Lower lobe of right lung (tissue), 2 donors: ENCODE measurements at places on chromosomes 3 and 15. TPM values are rescaled to one million over a fixed set of nuclear protein-coding genes. Genes with fewer than 3 reads are reported as not detected.
A peak's percentile ranks its signal among the peaks of the same experiment; 100 is the strongest.

The PROK2 gene
- total RNA-seq = 7.4 TPM

The CGNL1 gene
- 46.0 TPM for total RNA-seq

The PCLAF gene
- total RNA-seq = 4.5 TPM

The VIPR1 gene
- 212 TPM for total RNA-seq

The ZNF621 gene
- total RNA-seq = 19.9 TPM

The ZBED2 gene
- 8.2 TPM for total RNA-seq

The IMPG2 gene
- 0.21 TPM for total RNA-seq

DNA sequence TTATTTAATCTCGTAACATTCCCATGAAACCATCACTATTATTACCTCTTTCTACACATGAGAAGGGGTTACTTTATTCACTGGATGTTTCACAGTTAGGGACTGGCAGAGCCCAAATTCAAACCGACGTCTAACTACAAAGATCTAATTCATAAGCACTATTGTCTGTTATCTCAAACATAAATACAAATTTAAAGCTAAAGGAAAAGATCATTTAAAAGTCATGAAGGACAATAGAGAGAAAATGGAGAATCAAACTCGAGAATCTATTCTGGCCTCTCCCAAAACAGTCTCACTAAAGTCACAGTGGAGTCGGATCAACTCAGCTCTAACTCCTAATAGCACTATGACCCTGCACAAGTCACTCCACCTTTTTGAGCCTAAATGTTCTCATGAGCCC lies 287.7 kb downstream of the ZIC4 start:
- DNase-seq = no peak

DNA sequence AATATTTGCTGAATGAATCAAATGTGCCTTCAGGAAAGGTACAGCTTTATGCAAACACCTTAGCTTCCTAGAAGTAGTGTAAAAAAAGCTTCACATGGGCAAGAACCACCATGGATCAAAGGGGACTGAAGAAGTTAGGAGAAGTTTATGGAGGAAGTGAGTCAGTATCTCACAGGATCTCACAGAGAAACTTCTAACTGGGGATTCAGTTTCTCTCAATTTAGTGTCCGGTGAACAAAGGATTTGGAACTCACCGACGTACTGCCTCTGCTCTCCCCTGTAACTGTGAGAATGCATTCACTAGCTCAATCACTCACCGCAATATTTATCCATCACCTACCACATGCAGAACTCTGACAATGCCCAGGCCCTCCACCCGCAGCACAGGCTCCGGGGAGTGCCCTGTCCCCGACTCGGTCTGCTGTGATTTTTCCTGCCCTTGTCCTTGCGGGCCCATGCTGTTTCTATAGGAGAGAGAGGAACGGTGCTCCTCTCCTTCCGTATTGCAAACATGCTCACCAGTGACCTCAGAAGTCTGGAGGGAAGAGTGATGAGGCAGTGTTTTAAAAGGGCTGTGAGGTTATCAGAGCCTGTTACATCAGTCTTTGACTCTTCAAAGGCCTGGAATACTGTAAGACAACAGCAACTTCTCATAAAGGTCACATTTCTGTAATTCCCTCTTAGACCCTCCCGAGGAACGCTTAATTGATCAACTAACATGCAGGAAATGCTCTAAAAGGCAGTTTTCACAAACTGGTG lies 222.5 kb upstream of the ICE2 start:
- no peak for DNase-seq

DNA sequence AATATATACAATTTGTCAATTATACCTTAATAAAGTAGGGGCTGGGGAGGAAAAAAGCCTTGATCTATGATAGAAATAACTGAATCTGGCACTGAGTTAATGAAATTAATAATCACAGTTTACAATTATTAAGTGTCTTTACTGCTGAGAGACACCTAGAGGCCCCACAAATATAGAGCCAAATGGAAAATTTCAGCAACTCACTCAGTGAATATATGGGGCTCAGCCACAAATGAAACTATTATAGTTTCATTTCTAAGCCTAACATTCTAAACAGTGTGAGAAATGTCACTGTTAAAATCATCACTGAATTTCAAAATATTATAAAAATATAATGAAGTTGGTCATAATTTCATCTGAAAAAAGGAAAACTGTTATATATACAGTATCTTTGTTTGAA lies 40.3 kb downstream of the GNB4 start:
- no peak for DNase-seq

GRCh38 chr15:39360452-39360851 lies 220.4 kb upstream of the THBS1 start:
- no peak for DNase-seq

DNA sequence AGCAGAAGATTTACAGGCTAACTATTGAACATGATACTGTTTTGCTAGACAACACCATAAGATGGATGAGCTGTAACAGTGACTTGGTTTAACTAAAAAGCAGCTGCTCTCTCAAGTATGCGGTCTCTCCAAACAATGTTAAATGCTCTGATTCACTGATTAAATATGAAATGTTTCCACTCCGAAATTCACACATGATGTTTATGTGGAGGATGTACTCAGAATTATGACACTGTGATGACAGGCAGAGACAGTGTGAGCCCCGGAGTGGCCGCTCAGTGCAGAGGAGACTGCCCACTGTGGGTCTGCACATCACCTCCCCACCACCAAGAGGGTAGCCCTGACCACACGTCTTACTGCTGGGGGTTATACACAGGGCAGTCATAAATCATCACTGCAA lies 83.9 kb upstream of the MEX3B start:
- DNase-seq = no peak

DNA sequence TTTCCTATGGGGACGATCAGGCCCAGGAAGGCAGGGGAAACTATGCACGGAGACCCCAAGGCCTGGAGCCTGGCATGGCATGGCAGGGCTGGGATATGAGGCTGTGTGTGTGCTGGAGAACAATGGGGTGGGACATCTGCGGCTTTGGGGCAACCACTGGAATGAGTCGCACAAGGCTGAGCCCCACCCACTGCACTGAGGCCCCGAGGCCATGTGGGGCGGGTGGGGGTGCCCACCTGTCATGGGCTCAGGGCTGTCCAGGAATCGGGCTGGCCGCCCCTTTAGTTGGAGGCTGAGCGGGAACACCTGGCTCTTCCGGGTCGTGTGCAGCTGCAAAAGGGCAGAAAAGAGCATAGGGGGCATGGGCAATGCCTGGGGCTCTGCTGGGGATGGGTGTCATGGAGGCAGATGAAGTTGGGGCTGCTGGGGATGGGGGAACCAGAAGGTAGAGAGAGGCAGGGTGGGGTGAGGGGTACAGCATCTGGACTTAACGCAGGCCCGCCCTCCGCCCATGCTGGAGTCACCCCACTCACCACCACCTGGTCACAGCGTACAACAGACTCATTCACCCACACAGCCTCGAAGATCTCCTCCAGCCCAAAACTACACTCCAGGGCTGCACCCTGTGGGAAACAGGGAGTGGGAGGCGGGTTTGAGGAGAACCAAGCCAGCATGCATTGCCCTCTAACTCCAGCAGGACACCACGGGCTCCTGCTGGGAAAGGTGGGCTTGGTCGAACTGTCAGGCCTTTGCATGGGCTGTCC lies 31.1 kb downstream of the PLXND1 start:
- DNase-seq = no peak

- no peak for DNase-seq
Measured at GRCh38 chr3:61537366-61537765, 24.0 kb upstream of the PTPRG start.

- no peak for DNase-seq
Measured at GRCh38 chr15:85500060-85500708, 119.8 kb downstream of the AKAP13 start.

DNA sequence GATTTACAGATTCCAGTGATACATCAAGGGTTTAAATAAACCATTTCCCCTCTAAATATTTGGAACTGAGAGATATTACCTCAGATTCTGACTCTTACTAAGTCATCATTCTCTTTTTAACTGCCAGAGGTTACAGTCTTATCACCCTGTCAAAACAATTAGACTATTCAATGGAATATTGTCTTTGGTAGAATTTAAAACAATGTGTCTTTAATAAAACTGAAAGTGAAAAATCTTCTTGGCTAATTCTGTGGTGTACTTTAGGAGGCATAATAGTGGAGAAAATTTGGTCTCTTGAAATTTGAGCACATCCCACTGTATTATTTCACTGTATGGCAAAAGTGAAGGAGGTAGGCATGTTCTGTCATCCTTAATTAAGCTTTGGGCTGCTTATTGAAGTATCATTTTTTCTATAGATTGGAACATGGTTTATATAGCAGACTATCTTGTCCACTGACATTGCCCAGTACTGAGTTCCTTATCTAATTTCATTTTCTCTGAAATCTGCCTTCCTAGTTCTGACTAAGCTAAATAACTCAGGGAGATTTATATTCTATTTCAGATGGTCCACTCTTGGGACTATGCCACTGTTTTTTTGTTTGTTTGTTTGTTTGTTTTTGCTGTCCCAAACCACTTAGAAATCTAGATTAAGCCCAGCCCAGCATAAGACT lies 48.0 kb upstream of the UTS2B start:
- no peak for DNase-seq

DNA sequence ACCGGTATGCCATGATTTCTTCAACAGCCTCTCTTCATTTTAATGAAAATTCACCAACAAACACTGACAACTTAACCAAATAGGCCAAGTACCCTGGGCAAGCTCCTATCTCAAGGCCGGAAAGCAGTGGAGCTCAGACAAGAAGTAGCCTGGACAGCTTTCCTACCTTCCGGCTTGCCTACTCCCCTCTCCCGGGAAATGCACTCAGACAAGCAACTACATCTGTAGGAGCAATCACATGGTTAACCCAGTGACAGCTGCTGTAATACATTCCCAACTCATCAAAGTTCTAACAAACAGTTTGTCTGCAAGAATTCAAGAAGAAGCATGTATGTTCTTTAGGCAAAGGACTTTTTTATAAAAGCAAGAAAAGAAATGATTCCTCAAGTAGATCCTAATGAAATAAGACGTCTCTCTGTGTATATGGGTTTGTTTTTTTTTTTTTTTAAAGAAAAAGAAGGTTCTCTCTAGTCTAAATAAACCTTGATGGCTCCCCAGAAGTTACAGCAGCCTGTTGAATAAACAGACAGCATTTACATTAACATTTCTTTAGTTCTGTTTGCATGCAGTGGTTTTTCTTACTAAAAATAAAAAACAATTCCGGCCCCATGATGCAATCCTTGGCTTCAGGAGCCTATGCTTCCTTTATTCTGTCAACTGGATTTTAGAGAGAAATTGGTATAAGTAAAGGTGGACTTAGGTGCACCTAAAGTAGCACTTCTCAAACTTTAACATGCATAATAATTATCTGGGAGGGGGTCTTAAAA lies 278.7 kb downstream of the NEK10 start:
- DNase-seq = no peak

DNA sequence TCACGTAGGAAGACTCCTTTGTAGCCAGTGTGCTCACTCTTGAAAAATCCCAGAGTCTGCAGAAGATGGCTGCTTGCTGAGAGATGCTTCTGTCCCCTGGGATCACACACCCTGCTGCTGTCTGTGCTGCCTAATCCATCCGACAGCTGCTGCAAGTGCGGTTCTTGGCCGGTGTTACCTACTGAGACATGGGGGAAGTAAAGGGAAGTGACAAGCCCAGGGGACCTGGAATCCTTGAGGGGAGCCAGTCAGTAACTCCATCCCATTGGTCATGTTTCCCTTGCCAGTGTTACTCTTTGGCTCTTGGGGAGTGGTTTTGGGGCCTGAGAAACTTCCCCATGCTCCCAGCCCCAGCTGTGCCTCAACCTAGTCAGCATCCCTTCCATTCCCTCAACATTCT lies 8.3 kb upstream of the CPNE9 start:
- no peak for DNase-seq

- DNase-seq = no peak
Measured at GRCh38 chr15:91192690-91193377, 92.8 kb downstream of the SV2B start.

DNA sequence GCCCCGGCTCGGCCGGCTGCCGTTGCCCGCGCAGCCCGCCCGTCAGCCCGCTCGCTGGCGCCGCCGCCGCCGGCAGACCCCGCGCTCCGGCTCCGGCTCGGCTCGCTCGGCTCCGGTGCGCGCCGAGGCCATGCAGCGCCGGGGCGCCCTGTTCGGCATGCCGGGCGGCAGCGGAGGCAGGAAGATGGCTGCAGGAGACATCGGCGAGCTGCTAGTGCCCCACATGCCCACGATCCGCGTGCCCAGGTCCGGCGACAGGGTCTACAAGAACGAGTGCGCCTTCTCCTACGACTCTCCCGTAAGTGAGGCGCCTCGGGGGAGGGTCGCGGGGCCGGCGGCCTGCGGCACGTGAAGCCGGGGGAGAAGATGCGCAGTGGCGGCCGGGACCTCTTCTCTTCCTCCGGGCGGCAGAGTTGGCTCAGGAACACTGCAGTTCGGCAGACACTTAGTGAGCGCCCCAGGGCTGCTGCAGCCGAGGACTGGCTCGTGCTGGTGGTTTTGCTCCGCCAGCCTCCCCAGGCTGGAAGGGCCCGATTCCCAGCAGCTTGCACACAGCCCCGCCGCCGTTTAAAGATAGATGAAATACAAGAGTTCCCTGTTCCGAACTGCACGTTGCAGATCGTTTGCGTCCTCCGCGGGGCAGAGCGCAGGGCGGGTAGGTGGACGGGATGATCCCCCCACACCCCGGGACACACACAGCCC lies 407 bp downstream of the USP13 start:
- peak; percentile 84 for DNase-seq

DNA sequence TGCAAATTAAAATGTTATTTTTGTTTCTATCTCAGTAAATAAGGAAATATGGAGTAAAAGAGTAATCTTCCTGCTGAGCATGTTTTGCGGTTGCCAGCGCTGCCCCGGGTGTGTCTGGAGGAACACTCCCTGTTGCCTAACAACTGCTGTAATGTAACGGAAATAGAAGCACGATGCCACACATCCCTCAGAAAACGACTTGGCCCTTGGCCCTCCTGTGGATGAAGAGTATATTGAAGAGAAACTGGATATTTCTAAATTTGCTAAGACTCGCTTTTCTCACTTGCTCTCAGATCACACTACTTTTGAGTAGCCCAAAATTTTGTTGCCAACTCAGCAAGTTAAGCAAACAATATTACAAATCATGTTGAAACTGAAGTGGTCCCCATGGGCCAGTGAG lies 18.9 kb downstream of the CX3CR1 start:
- peak; percentile 90 for DNase-seq

DNA sequence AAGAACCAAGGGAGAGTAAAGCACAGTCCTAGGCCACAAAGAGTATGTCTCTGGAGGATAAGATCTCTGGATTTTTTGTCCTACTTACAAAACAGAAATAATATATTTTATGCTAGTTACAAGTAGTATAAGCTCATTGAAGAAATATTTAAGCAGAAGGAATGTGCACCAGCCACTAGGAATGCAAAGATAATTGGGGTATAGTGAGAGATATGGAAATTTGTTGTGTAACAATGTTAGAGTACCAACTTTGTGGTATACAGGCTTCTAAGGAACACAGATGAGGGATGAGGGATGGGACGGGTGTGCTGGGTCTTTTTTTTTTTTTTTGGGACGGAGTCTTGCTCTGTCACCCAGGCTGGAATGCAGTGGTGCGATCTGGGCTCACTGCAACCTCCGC lies 26.5 kb downstream of the AKAP13 start:
- DNase-seq = no peak

DNA sequence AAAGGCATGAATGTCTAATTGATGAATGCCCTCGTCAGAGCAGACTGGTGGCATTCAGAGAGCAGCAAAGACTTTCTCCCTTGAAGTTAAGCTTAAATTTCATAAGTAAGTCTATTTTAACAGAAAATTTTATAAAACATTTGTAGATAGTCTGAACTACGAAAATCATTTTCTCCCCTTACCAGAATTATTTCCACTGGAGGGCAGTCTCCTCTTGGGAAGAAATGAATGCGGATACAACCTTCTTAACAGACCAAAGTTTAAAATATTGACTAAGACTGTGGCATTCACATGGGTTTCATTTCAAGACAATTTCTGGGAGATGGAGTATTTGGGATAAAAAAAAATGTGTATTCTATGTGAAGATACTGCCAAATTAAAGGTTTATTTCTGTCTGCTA lies 669.0 kb downstream of the FHIT start:
- DNase-seq = no peak
